Upper lobe of left lung (tissue), 6 donors: ENCODE measurements at places on chromosomes 2 and 18.

GRCh38 chr2:215161301-215161829, 22.9 kb upstream of the ABCA12 start:
- no peak for DNase-seq

DNA sequence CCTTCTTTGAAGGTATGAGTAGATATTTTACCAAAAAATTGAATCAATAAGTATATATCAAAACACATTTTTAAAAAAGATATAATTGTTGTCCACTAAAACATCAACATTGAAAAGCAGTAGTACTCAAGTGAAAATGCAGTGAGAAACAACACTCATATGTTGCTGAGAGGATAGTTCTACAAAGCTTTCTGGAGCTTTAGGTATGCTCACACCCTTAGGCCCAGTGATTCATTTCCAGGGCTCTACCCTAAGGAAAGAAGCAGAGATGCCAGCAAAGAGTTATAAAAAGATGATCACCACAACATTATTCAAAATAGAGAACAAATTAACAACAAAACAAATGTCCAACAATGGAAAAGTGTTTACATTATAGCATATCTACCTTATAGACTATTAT, 197.3 kb upstream of the CCDC150 start:
- no peak for DNase-seq

DNA sequence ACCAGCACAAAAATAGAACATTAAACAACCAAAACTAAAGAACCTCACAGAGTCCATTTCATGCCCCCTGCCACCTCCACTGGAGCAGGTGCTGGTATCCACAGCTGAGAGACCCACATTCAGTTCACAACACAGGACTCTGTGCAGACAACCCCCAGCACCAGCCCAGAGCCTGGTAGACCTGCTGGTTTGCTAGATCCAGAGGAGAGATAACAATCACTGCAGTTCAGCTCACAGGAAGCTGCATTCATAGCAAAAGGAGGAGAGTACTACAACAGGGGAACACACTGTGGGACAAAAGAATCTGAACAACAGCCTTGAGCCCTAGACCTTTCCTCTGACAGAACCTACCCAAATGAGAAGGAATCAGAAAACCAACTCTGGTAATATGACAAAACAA, 326.7 kb downstream of the METTL4 start:
- DNase-seq, result no peak

DNA sequence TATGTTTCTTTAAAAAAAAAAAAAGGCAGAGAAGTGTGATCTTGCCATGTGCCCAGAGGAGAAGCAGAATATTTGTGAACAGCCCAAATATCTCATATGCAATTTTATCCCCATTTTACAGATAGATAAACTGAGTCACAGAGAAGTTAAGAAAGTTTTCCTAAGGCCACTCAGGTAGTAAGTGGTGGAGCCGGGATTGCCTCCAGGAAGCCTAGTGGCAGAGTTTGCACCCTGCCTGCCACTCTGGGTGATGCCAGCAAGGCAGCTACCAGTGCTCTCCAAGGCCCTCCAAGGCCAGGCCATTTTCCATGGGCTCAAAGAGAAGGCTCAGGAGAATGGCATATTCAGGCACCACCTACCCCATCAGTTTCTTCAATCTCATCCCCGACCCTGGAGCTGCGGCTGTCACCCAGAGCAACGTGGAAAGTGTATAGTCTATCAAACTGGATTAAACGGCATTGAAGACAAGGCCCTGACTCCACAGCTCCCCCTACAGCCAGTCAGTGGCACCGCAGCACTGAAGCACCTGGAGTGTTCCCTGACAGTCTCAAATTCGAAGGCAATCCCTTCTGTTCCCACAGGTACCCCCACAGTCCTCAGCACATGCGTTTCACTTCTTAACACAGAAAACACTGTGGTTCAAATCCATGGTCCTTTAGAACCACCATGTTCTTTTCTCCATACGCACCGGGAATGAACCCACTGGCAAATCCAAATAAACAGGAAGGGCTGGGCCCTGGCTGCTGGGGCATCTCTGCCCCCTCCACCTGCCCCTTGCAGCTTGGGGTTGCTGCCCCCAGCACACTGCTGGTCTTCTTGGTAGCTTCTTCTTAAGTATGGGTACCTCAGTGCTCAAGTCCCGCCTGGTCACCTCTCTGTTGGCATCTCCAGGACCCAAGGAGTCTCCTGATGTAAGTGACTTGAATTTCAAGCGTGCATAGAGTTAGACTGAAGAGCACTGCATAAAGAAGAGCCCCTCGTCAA, 175.3 kb downstream of the INHBB start:
- peak; percentile 58 for DNase-seq

DNA sequence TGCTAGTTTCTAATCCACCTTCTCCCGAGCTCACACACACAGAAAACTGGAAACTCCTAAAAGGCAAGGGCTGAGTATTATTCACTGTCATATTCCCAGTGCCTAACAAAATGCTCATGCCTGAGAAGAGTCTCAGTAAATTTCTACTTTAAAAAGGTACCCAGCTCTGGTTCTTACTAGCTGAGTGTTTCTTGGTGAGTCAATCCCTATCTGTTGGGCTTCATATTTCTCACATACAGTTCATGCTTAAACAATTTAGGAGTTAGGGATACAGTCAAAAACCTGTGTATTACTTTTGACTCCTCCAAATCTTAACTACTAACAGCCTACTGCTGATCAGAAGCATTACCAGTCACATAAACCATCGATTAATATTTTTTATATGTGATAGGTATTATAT, 204.9 kb downstream of the EN1 start:
- no peak for DNase-seq

DNA sequence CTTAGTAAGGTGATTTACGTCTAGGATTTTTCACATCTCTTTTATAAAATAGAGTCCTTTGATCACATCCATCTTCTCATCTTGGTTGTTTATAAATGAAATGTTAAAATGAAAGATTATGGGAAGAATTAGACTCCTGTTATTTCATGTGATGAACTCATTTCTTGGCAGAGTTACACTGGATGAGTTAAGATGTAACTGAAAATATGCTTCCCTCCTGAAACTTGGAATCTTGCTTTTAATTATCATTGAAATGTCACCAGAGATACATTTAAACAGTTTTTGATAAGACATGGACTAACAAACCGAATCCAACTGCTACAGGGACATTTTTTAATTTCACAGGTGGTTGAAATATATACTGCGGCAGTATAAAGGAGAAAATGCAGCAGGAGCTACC, 274.0 kb downstream of the DLGAP1 start:
- DNase-seq, result no peak

DNA sequence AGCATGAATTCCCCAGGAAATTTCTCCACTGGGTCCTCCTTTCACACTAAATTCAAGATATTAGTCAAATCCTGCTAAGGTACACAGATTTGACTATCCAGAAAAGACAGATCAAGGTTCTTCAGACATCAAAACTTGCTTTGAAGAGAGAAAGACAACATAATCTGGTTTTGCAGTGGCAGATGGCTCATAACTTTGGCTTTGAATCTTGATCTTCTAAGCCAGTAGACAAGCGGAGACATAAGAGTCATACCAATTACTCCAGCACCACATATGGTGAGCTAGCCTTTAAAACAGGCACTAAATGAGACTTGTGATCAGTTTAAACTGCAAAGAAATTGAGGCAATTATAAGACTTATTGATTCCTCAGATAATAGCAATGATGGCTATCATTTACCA, 29.3 kb downstream of the PDE11A start:
- no peak for DNase-seq

DNA sequence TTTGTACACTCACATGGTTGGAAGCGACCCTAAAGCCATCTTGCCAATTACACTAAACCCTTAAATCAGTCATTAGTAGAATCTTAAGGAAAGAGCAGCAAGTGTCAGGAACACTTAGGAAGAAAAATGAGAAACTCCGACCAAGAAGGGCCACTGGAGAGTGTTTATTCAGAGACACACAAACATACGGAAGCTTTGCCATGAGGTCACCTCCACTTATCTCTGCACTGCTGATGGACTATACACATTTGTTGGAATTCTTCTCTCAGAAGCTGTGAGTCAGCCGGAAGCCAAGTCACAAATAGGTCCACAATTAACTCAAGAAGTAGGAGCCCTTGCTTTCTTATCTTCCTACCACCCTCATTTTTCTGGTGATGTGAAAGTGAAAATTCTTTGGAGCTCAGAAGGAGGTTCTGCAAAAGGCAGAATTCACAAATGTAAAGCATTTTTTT, 21.6 kb downstream of the BMP10 start:
- no peak for DNase-seq

DNA sequence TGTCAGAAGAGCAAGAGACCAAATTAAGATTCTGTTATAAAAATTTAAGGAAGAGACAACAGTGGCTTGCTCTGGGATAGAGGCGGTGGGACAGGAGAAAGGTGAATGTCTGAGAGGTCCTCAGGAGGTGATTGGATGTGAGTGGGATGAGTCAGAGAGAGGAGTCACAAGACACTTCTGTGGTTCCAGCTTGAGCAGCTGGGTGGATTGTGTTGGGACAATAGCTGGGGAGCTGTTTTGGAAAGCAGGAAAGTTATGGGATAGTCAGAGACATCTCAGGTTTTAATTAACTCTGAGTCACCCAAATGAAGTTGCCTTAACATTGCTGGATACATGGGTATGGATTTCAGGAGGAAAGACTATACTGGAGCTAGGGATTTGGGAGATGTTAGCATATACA, 218.0 kb upstream of the TRIB2 start:
- DNase-seq, result no peak

GRCh38 chr2:155190342-155190741, 491.8 kb downstream of the KCNJ3 start:
- no peak for DNase-seq

- no peak for DNase-seq
These were observed 51.1 kb upstream of the EHBP1 start for GRCh38 chr2:62654423-62654791.

- DNase-seq, result no peak
These were observed 74.5 kb downstream of the PIEZO2 start for GRCh38 chr18:11074889-11075288.

DNA sequence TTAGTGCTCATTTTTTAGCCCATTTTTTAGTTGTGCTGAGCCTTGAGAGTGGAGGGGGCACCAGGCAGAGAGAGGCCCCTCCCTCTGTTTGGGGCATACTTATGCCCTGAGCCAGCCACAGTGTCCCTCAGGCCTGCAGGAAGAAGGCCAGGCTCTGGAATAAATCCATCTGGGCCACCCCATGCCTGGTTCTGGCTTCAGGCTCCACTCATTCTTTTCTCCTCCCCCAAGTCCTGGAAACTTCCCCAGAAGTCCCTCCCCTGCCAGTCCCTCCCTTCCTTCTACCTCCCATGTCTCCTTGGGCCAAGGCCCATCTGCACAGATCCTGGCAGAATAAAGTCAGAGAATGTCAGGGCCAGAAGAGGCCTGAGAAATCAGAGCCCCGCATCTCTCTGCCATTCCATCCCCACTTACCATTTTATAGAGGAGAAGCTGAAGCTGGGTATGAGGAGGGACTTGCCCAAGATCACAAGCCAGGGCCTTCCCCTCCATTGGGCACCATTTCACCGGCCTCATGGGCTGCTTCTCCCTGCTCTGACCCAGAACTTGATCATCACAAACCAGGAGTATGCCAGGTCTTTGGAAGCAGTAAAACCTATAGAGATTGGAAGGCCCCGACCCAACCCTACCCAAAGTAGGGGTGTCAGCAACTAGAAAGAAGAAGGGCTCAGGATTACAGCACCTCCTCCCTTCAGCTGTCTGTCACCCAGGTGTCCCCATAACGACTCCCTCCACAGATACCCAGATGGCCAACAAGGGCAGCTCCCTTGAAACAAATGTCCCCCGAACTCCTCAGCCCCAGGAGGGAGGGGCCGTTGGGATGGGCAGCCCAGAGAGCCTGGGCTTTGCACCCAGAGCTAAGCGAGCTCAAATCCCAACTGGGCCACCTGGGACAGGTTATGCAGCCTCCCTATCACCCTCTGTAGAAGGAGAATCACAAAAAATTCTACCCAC, 108.4 kb downstream of the POLR1A start:
- DNase-seq, result no peak
